Vagina (tissue), 2 donors: ENCODE measurements at places on chromosomes 16 and 17.

- DNase-seq: no peak
Measured at GRCh38 chr16:88759245-88759975, 25.6 kb downstream of the PIEZO1 start.

- no peak for DNase-seq
Measured at GRCh38 chr17:18951941-18952842, at the start of gene SLC5A10. TSS of gene SLC5A10 (plus strand) at chr17:18952165. CDS start at chr17:18952206, 41 bp downstream.

- DNase-seq: no peak
Measured at GRCh38 chr17:28480799-28481571, 7.5 kb downstream of the SLC13A2 start.

- no peak for DNase-seq
Measured at GRCh38 chr16:56815721-56816120, 49.3 kb upstream of the SLC12A3 start.

DNA sequence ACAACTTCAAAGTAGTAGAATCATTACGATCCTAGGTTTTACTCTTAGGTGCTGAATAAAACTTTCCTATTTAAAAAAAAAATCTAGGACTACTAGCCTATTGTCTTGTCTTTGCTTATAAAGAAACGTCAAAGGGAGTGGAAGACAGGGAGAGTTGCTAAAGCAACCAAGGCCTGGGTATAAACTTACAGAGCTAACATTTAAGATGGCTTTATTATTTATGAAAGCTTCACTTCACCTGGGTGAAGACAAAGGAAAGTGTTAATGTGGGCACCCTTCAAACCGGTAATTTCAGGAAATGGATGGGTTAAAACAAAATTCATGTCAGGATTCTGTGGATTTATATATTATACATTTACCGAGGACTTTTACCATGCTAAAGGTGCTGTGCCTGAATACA lies 2.5 kb downstream of the DUSP14 start:
- DNase-seq: no peak

GRCh38 chr17:64920026-64920418 lies 744 bp upstream of the LRRC37A3 start:
- no peak for DNase-seq

- DNase-seq: no peak
Measured at GRCh38 chr16:10188236-10188635, 6.0 kb upstream of the GRIN2A start.

- DNase-seq: no peak
Measured at GRCh38 chr17:70375406-70375805, 206.1 kb downstream of the KCNJ2 start.

GRCh38 chr17:63634163-63634562 lies 11.9 kb downstream of the MAP3K3 start:
- DNase-seq: no peak

- no peak for DNase-seq
Measured at GRCh38 chr16:78205506-78205905, 106.1 kb downstream of the WWOX start.

DNA sequence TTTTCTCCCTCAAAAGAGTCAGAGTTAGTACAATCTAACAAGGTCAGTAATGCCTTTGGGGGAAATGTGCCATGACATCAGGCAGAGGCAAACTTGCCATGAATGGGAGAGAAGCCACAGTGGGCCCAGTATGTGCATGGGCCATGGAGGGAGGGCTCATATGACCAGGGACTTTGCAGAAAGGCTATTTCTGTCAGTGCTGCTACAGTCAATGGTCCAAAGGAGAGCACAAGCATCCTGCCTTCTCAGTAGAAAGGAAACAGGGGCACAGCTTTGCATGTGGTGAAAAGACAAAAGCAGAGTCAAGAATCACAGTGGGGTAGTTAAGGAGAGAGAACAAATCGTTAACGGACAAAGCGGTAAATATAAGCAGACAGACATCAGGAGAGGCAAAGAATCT lies 11.2 kb upstream of the CORO6 start:
- DNase-seq: no peak

GRCh38 chr17:82570277-82570676 lies 50.7 kb downstream of the FOXK2 start:
- DNase-seq: no peak

- no peak for DNase-seq
Measured at GRCh38 chr16:50151756-50152155, 1.4 kb upstream of the TENT4B start.

GRCh38 chr17:62781831-62782251 lies 26.3 kb downstream of the MARCHF10 start:
- DNase-seq: no peak

- no peak for DNase-seq
Measured at GRCh38 chr16:73016488-73016830, 31.5 kb downstream of the ZFHX3 start.

DNA sequence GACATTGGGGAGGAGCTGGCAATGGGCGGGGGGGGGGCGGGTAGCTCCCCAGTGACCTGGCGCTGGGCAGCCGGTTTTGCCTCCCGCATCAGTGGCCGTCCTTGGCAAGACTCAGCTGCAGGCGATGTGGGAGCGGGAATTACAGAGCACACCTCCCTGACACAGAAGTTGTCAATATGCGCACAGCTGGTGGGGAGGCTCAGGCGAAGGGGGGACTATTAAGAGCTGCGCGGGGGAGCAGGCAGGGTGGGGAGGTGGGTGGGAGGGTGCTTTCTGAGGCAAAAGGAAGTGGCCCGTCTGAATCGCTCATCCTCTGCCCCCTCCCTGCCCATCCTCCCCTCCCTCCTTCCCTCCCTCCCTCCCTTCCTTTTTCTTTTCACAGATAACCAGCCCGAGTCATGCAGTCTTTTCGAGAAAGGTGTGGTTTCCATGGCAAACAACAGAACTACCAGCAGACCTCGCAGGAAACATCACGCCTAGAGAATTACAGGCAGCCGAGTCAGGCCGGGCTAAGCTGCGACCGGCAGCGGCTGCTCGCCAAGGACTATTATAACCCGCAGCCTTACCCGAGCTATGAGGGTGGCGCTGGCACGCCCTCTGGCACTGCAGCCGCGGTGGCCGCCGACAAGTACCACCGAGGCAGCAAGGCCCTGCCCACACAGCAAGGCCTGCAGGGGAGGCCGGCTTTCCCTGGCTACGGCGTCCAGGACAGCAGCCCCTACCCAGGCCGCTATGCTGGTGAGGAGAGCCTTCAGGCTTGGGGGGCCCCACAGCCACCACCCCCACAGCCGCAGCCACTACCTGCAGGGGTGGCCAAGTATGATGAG lies 44.0 kb downstream of the SREBF1 start:
- DNase-seq: no peak

DNA sequence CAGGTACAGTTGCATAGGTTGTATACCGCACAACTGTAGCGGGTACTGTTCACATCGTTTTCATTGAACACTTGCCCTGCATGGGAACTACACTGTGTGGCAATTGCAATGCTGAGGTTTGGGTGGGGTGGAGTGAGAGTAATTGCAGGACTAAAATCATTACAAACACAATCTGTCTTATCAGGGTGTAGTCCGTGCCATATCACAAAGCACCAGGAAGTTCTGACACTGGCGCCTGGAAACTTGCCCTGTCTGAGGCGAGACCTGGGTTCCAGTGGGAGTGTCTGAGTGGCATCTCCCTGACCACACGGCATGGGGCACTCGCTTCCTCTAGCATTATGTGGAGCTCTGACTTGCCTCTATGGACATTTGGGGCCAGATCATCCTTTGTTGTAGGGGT lies 153.4 kb downstream of the RGS9 start:
- DNase-seq: no peak

DNA sequence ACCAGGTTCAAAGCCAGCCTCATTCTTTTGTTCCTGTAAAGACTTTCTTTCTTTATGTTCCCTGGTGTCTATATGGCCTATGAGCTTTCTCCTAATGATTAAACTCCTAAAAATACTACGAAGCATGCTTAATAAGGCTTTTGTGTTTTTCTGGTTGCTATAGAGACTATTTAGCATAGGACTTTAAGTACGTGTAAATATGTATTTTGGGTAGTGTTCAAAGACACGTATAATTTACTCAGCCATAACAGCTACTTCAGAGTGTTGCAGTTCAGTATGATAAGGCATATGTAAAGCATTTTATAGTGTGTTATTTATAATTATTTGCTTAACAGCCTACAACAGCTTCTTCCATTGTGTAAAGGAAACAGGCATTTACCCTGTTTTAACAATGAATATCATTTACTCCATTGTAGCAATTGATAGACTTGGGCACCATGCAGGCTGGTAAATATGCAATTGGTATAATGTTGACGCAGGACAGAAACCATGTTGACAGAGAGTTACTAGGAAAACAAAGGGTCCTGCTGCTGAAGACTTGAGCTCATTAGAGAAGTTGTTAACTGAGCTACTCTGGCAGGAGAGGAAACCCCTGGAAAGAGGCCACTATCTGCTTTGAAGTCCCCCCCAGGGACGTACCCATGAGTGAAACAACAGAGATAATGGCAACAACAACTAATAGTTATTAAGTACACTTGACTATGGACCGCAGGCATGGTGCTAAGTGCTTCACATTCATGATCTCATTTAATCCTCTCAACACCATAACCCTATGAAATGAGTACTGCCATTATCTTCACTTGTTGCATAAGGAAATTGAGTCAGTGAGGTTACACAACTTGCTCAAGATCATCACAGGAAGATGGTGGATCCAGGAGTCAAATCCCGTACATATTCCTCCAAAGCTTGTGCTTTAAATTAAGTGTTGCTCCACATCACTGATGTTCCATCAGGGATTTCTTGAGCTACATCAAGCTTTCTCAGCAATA lies 342.2 kb upstream of the DYNLRB2 start:
- DNase-seq: no peak

DNA sequence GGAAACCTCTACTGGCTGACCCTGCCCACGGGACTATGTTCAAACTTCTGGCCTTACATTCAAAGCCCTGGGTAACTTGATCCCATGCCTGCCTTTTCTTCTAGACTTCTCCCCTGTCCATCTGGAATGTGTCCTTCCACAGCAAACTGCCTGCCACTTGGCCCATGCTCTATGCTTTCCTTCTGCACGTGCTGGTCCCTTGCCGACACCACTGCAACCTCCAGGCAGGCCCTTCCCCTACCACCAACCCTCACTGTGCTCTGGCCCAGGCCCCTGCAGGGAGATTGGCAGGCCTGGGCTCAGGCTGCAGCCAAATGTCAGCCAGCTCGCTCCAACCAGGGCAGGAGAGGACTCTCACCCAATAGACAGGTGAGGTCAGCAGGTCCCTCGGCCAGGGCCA lies 11.0 kb downstream of the HSD11B2 start:
- no peak for DNase-seq
